ENCODE measurements at places on chromosomes 5 and 9. TPM values are rescaled to one million over a fixed set of nuclear protein-coding genes. Genes with fewer than 3 reads are reported as not detected.

The OTP gene
- not detected for polyA plus RNA-seq

The ATG12 gene
- polyA plus RNA-seq, result 55.4 TPM

The NRARP gene
- 3.2 TPM for polyA plus RNA-seq

The NFIL3 gene
- polyA plus RNA-seq, result not detected

DNA sequence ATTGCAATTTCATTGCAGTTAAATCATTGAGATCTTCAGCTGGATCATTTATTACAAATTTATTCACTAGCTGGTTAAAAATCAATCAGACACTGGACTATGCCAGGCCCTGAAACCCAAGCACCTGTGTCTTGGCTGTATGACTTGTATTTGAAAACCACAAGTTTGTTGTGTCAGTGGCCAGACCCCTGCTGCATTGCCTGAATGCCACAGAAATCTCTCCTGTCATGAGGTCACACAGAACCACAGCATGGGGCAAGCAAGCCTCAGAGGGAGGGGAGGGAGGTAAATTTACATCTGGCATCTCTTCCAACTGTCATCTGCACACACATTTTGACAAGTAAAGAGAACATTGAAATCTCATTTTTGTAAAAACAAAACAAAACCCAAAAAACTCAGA is 90.0 kb downstream of the ARRDC3 start:
- DNase-seq, result no peak

DNA sequence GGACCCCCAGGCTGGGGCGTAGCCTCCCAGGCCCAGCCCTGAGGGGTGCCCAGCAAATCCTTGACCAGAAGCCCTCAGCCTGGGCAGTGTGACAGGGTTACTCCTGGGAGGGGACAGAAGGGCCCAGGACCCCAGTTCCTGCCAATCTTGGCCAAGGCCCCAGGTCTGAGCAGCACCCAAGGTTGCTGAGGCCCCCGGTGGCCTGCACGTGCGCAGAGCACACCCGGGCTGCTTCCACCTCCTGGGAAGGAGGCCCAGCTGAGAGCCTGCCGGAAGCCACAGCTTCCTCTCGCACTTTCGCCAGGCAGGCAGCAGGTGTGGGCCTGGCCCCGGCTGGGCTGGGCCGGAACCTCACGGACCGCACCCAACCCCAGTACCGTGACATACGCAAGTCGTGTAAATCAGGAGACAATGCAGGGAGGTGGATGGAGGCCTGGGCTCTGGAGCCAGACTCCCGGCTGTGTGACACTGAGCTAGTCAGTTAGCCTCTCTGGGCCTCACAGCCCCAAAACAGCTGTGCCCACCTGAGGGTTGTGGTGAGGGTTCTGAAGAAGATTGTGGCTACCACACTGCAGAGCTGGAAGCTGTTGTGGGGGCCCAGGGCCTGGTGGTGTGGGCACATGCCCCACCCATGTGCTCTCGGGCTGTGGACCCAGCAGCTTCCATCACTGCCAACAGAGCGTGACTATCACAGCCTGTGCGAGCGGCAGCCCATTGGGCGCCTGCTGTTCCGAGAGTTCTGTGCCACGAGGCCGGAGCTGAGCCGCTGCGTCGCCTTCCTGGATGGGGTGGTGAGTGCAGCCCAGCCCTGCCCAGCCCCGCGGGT is 5.1 kb downstream of the GRK6 start:
- DNase-seq, result no peak

DNA sequence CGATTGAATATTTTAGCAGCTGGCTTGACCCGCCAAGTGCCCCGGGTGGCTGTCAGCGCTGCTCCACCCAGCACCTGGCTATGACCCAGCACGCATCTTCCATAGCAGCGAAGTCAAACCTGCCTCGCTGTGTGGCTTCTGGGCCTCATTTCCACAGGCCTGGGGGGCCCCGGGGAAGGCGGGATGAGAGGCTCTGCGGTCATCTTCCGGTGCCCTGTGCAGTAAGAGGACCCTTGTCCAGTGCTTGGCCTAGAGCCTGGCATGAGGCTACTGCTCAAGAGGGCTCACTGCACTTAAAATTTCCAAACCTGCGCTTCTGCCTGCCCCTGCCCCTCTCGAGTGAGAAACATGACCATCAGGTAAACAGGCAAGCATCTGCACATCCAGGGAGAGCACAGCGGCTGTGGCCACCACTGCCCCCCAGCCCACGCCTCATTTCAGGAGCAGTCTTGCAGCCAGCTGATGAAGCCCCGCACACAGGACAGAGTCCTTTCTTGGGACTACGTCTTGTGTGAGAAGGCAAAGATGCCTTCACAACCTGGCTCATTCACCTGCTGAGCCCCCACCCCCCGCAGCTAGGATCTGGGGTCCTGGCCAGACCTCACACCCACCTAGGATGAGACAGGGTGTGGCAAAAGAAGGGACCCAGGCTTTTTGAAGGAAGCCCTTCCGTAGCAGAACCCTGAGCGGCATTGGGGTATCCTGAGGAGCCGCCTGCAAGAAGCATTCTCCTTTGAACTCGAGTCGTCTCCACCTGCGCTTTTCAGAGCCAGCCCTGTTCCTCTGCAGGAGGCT is 69.5 kb upstream of the UNC5A start:
- DNase-seq, result no peak

DNA sequence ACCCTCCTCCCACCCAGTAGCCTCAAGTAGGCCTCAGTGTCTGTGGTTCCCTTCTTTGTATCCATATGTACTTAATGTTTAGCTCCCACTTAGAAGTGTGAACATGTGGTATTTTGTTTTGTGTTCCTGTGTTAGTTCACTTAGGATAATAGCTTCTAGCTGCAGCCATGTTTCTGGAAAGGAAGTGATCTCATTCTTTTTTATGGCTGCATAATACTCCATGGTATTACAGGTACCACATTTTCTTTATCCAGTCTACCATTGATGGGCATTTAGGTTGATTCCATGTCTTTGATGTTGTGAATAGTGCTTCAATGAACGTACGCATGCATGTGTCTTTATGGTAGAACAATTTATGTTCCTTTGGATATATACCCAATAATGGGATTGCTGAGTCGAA is 74.8 kb downstream of the SLC12A2 start:
- DNase-seq, result no peak

- DNase-seq, result peak; percentile 68
Observed at GRCh38 chr5:157113002-157113401, 4.2 kb upstream of the HAVCR2 start.

GRCh38 chr9:116471093-116471906 is 215.8 kb upstream of the TRIM32 start:
- peak; percentile 81 for DNase-seq

DNA sequence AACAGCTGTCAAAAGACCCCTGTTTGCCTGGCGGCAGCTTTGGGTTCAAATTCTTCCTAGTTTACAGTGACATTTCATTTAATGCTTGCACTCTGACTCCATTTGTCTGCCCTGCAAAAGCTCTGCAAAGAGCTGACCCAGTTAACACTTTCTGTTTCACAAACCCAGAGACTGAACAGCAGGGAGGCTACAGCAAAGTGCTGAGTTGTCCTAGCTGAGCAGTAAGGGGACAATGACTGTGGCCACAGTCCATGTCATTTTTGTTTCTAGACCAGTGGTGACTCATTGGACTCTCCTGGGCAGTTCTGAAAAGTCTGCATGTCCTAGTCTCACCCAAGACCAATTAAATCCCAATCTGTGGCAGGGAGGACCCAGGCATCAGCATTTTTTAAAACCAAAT is 994.8 kb upstream of the WWC1 start:
- DNase-seq, result no peak

- DNase-seq, result no peak
Observed at GRCh38 chr9:87122947-87123685, 175.8 kb upstream of the GAS1 start.

DNA sequence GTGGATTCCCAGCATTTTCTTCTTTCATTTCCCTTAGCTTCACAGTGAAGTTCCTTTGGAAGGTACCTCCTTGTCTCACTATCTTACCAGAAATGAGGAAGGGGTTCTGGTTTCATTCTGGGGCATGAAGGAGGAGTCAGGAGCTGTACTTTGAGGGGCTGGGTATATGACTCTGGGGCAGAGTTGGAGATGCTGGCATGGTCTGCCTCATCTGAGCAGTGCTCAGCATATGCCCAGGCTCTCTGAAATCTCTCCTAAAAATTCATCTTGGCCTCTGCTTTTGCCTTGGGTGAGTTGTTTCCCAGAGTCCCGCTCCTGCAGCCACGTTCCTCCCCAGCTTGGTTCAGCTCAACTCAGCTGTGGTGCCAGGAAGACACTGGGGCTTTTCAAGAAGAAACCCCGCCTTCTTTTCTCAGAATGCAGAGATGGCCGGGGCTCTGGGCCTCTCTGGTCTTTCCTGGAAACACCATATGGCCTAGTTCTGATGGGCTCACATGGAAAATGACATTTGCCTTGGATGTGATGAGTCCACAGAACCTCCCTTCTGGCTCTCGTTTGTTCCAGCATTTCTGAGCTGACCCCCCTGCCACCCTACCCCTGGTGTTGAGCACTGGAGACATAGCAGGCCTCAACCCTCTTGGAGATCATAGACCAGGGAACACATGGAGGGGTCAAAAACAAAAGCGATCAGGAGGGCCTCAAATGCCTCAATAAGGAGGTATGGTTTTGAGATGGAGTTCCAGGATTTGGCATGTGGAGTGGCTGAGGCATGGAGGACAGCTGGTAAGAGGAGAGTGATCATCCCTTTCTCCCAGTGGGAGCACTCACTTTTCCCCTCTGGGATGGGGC is 12.0 kb upstream of the TGFBR1 start:
- no peak for DNase-seq

DNA sequence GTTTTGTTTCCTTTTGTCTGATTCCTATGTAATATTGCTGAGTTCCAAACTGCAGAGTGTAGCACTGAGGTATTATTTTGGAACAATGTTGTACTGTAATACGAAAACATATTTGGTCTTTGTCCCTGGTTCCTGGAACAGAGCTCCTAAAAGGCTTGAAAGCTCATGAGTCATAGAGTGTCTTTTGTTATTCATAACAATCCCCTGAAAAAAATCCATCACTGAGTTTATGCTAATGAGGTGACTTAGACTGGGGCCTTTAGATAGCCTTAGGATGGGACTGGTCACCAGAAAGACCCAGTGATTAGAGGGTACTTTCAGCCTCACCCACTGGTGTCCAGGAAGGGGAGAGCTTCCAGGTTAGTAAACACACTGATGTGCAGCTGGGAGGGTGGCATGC is 132.7 kb upstream of the POU5F2 start:
- no peak for DNase-seq

GRCh38 chr5:81922854-81923279 is 49.0 kb upstream of the ATG10 start:
- DNase-seq, result no peak

DNA sequence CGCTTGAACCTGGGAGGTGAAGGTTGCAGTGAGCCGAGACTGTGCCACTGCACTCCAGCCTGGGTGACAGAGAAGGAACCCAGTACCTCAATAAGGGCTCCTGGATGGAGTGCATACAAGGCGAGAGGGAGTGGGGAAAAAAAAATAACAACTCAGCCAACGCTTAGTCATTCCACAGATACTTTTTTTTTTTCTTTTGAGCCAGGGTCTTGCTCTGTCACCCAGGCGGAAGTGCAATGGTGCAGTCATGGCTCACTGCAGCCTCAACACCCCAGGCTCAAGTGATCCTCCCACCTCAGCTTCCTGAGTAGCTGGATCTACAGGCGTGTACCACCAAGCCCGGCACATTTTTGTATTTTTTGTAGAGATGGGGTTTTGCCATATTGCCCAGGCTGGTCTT is 59.5 kb upstream of the GGTA1 start:
- no peak for DNase-seq

DNA sequence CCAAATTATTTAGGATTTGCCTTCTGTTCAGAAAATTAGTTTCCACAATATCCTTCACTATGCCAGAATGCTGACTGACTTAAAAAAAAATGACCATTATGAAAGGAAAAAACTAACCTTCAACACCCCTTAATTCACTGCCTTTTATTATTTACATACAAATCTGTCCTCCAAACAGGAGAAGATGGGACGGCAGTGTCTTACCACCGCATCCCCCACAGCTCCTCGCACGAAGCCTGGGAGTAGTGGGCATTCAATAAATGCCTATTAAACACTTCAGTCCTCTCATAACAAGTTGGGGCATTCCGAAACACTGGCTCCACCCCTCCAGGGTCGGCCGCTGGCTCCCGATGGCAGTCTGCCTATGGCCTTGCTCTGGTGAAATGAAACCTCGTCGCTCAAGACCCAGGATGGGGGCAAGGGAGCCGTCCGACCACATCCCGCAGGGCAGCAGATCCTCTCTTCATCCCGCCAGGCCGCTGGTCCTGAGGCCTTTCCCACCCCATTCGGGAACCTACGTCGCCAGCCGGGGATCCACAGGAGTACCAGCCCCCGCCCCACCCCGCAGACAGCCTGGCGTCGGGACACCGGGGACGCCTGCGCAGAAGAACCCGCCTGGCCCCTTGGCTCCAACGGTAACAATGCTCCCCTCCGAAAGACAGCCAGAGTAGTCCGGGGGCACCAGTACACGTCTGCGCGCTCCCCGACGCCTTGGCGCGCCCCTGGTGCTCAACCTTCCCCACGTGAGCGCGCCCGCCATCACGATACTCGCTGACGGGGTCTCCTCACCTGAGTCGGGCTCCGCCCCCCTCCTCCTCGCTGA is 613 bp downstream of the ZBTB5 start:
- DNase-seq, result peak; percentile 79

- DNase-seq, result no peak
Observed at GRCh38 chr5:57303985-57304384, 130.1 kb downstream of the GPBP1 start.

GRCh38 chr9:133864011-133864410 is 125.9 kb upstream of the SARDH start:
- DNase-seq, result no peak

All from muscle of arm (tissue), 14 donors.